NCI-H2081 (cell line): ENCODE measurements at places on chromosomes 1 and 21.

DNA sequence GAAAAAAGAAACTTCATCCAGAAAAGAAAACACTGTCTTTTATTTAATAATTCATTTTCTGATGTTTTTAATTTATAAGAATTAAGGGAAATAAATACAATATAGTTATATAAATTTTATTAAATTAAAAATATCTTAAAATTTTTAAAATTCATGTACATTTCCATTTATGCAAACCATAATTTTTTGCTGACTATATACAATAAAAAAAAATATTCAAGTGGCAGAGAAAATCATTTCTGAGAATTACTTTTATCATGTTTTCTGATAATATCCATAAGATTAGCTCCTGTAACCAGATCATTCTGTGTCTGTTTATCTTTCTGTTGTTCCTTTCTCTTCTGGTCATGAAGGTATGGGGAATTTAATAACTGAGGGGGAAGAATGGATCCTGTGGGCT, 23.5 kb upstream of the KIF14 start:
- no peak for DNase-seq

- DNase-seq: no peak
Measured at GRCh38 chr1:231072041-231072440, 32.0 kb upstream of the FAM89A start.

DNA sequence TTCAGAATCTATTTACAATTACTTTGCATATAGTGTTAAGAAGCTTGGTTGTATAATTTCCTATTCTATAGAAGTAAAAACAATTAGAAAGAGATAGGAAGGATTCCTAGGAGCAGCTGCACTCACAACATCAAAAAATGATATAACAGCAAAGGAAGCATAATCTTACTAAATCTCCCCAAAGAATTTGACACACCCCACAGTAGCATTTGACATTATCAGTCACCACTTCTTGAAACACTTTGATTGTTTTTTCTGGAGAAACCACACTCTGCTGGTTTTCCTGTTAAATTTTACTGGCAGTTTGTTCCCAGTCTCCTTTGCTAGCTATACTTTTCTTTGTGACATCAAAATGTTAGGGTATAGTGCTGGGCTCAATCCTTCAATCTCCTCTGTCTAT, 100.8 kb upstream of the KIAA1614 start:
- no peak for DNase-seq

GRCh38 chr21:25831300-25831960, 96.7 kb downstream of the GABPA start:
- no peak for DNase-seq

- no peak for DNase-seq
Measured at GRCh38 chr1:245051349-245052221, 103.2 kb upstream of the KIF26B start.
